ENCODE measurements at places on chromosomes 3 and 15. TPM values are rescaled to one million over a fixed set of nuclear protein-coding genes. Genes with fewer than 3 reads are reported as not detected.

DNA sequence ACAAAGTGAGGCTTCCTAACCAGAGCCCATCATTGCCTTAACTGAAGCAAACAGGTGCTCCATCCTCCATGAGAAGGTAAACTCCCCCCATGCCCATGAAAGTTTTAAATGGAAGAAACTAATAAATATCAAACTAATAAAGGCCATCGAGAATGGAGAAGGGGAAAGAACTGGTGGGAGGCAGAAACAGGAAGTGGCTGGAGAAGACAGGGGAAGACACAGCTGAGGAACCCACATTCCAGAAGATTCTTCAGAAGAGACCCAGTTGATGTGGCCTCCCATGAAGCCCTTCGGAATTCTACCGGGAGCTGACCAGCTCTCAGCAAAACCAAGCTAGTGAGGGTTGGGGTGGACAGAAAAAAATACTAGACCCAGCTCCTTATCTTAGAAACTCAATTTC is 41.6 kb downstream of the SH3BP5 start:
- H3K36me3 ChIP-seq, result peaks cover 7% of the 10 kb centered on the region
- no peak overlapping the region for H3K4me3 ChIP-seq
- H3K27ac ChIP-seq, result peak overlapping the region; percentile 10
- no peak for DNase-seq

DNA sequence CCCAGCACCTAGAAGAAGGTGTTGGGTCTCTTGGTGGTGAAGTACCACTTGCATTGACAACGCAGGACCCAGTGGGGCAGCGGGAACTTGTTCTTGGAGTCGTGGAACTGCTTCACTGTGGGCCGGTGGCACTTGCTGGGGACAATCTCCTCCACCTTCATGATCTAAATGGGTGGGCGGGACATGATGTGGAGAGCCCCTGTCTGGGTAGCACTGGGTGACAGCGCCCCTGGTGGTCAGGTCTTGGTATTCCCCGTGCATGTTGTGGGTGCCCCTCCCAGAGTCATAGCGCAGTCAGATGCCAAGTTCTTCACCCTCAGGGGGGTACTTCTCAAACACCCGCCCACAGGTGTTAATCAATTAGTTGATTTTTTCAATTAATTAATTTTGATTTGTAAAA is 60.2 kb downstream of the AGBL1 start:
- H3K36me3 ChIP-seq, result no peaks in the 10 kb centered on the region
- no peak for DNase-seq
- H3K4me1 ChIP-seq, result no peaks in the 10 kb centered on the region
- H3K27ac ChIP-seq, result no peak overlapping the region

GRCh38 chr15:40927495-40927872 is 1.7 kb upstream of the DLL4 start:
- H3K4me3 ChIP-seq, result peak overlapping the region; percentile 47
- no peaks in the 10 kb centered on the region for H3K36me3 ChIP-seq
- peaks cover 98% of the 10 kb centered on the region for H3K27me3 ChIP-seq
- peaks cover 39% of the 10 kb centered on the region for H3K4me1 ChIP-seq

DNA sequence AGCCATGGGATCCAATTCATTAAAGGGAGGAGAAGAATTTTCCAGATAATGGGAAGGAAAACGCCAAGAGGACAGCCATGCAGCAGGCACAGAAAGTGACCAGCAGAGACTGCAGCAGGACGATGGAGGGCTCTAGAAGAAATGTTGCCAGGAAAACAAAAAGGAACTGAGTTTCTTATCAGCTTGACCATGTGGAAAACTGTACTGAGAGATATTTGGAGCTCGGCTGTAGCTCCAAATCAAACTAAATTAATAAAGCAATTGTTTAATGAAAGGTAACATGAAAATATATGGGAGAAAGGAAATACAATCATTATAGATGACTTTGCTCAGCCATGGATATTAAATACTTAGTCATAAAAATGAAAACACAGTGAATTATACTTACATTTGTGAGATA is 63.7 kb downstream of the SSR3 start:
- no peaks in the 10 kb centered on the region for H3K27me3 ChIP-seq
- no peak overlapping the region for H3K4me3 ChIP-seq
- H3K36me3 ChIP-seq, result no peaks in the 10 kb centered on the region
- no peak overlapping the region for H3K27ac ChIP-seq

- no peaks in the 10 kb centered on the region for H3K36me3 ChIP-seq
- no peak overlapping the region for H3K27ac ChIP-seq
- no peaks in the 10 kb centered on the region for H3K4me1 ChIP-seq
- no peak for DNase-seq
Observed at GRCh38 chr15:25733856-25734679, 129.1 kb downstream of the ATP10A start.

- no peak overlapping the region for H3K27ac ChIP-seq
- H3K36me3 ChIP-seq, result no peaks in the 10 kb centered on the region
- H3K4me1 ChIP-seq, result no peaks in the 10 kb centered on the region
Observed at GRCh38 chr3:123336001-123336400, 112.9 kb downstream of the ADCY5 start.

DNA sequence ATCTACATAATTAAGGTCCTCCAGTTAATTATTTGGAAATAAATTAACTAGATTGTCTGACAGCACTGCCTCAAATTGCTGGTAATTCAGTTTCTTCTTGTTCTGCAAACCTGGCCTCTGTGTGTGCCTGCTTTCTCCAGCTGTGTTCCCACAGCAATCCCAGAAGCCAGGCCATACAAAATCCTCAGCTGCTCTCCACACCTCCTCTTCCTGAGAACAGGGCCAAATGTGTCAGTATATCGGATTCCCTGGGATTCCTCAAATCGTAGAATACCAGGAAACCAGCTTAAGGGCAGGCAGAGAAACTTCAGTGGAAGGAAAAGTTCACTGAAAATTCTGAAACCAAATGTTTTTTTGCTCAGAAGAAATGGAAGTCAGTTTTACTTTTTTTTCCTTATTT is 261.4 kb downstream of the ZMAT3 start:
- H3K27ac ChIP-seq, result no peak overlapping the region
- no peaks in the 10 kb centered on the region for H3K36me3 ChIP-seq
- no peaks in the 10 kb centered on the region for H3K4me1 ChIP-seq
- no peak for DNase-seq
- no peaks in the 10 kb centered on the region for H3K27me3 ChIP-seq

DNA sequence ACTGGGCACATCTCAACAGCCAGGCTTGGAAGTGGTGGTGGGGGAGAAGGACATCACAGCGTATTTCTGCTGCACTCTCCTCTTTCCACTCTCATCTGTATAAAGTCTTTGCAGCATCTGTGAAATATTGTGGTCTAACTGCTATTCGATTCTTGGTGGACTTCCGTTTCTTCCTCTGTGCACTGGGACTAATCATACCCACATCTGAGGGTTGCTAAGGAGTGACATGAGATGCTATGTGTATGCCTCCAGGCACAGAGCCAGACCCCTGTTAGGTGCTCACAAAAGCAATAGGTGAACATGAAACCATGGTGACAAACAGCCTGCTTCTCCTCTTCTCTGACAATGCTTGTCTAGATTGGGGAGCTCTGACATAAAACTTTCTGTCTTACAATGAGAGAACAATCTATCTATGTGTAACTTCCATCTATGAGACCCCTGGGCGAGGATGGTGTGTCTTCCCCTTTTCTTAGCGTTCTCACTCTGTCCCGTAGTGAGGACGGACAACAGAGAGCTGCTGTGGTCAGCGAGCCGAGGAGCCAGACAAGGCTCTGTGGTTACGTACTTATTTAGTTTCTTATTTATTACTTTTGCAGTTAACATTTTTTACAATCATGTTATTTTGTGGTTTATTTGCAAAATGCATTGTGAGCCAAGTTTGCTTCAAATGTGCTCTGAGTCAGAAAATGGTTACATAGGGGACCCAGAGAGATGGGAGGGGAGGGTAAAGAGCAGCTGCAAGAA is 196.7 kb upstream of the TPRG1 start:
- no peak overlapping the region for H3K4me3 ChIP-seq
- peaks cover 9% of the 10 kb centered on the region for H3K4me1 ChIP-seq
- no peaks in the 10 kb centered on the region for H3K36me3 ChIP-seq
- no peaks in the 10 kb centered on the region for H3K27me3 ChIP-seq
- no peak for DNase-seq

- no peak overlapping the region for H3K4me3 ChIP-seq
- no peak overlapping the region for H3K27ac ChIP-seq
- H3K36me3 ChIP-seq, result peaks cover 21% of the 10 kb centered on the region
- H3K4me1 ChIP-seq, result no peaks in the 10 kb centered on the region
Observed at GRCh38 chr3:10088256-10088655, 19.8 kb downstream of the FANCD2OS start.

GRCh38 chr3:71430941-71431552 is 152.5 kb downstream of the FOXP1 start:
- peak overlapping the region; percentile 15 for H3K27ac ChIP-seq
- no peaks in the 10 kb centered on the region for H3K27me3 ChIP-seq
- no peaks in the 10 kb centered on the region for H3K36me3 ChIP-seq
- no peak overlapping the region for H3K4me3 ChIP-seq
- no peak for DNase-seq
- H3K4me1 ChIP-seq, result peaks cover 24% of the 10 kb centered on the region

DNA sequence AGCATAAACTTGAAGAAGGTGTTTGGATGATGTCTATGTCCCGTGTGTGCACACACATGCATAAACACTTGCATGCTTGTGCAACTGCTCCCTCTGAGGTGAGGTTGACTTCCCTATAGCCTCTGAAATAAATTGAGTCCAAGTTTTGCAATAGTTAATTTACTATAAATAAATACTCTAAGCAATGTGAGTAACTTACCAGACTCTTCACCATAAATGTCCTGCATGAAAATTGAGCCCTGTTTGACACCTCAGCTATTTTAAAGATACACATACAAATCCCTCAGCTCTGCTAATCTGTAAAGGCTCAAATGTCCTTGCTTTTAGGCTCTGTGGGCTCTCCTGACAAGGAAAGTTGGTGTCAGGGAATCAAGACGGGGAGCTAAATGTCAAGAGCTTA is 37.1 kb downstream of the GJD2 start:
- no peak overlapping the region for H3K4me3 ChIP-seq
- peaks cover 8% of the 10 kb centered on the region for H3K27me3 ChIP-seq
- H3K36me3 ChIP-seq, result no peaks in the 10 kb centered on the region
- DNase-seq, result no peak
- H3K4me1 ChIP-seq, result no peaks in the 10 kb centered on the region

GRCh38 chr15:77629070-77630030 is 3.4 kb downstream of the LINGO1 start:
- H3K4me1 ChIP-seq, result no peaks in the 10 kb centered on the region
- DNase-seq, result no peak
- peaks cover 66% of the 10 kb centered on the region for H3K27me3 ChIP-seq
- H3K27ac ChIP-seq, result no peak overlapping the region
- no peak overlapping the region for H3K4me3 ChIP-seq
- H3K36me3 ChIP-seq, result no peaks in the 10 kb centered on the region

GRCh38 chr3:31421314-31422048 is 111.2 kb upstream of the STT3B start:
- no peaks in the 10 kb centered on the region for H3K4me1 ChIP-seq
- no peaks in the 10 kb centered on the region for H3K27me3 ChIP-seq
- H3K27ac ChIP-seq, result no peak overlapping the region
- DNase-seq, result no peak

DNA sequence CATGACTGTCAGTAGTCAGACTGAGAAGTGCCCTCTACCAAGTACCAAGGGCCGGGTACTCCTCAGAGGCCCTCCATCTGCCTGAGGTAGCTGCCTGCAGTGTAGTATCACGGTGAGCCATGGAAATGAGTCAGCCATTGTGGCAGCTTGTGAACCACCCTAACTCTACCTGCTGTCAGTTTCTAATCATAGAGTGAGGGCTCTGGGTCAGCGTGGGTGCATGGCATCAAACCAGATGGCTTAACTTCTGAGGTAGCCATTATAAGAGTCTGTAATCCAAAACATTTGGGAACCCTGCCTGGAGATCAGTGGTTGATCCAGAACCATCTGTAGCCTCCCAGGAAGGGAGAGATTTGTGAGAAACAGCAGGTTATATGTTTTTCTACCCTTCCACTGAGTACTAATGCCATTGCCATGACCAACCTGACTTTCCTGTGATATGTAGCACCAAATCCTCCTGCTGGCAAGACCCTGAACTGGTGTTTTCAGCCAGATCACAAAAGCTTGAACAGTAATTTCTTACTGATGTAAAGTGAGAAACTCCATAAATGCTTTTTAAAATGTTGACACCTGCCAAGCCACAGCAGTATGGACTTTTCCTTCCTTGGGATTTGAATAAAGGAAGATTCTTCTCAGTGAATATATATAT is 38.9 kb downstream of the ABHD2 start:
- no peak overlapping the region for H3K4me3 ChIP-seq
- H3K27ac ChIP-seq, result no peak overlapping the region
- H3K27me3 ChIP-seq, result no peaks in the 10 kb centered on the region
- H3K36me3 ChIP-seq, result peaks cover 27% of the 10 kb centered on the region
- no peaks in the 10 kb centered on the region for H3K4me1 ChIP-seq

DNA sequence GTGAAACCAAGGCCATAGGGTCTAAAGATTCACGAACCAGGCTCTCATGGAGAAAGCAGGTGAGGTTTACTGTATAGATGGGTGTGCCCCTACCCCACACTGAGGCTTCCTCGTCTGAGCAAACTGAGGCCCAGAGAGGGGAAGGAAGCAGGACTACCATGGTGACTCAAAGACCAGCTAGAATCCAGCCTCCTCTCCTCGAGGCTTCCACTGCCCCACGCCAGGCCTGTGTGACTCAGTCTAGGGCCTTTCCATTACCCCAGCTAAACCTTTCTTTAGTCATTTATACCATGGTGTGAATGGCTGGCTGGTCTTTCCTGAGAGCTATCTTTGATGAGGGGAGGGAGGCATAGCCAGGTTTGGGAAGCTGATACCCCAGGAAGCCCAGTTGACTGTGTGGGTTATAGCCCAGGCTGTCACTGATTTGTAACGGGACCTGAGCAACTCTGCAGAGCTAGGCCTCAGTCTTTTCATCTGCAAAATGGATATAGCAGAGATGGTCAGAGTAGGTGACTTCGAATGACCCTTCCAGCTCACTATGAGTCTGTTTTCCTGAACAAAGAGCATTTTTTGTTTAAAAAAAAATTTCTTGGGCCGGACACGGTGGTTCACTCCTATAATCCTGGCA is 3.0 kb upstream of the RHO start:
- DNase-seq, result no peak
- H3K27ac ChIP-seq, result no peak overlapping the region
- H3K4me3 ChIP-seq, result no peak overlapping the region
- no peaks in the 10 kb centered on the region for H3K36me3 ChIP-seq

RNF123 gene
- 12.3 TPM for total RNA-seq

CELSR3 gene
- total RNA-seq, result 0.38 TPM

ZIC1 gene
- not detected for total RNA-seq

SORD gene
- 17.2 TPM for total RNA-seq

ENTPD3 gene
- total RNA-seq, result 1.0 TPM

TAGLN3 gene
- 1.0 TPM for total RNA-seq

CCDC54 gene
- total RNA-seq, result not detected

THPO gene
- total RNA-seq, result not detected

IDH3A gene
- total RNA-seq, result 69.5 TPM

EXD1 gene
- 0.09 TPM for total RNA-seq

PKM gene
- 452 TPM for total RNA-seq

SLC6A1 gene
- 5.3 TPM for total RNA-seq

Measured in thymus (tissue), 14 donors.